ENCODE measurements at places on chromosomes 16 and 17.

DNA sequence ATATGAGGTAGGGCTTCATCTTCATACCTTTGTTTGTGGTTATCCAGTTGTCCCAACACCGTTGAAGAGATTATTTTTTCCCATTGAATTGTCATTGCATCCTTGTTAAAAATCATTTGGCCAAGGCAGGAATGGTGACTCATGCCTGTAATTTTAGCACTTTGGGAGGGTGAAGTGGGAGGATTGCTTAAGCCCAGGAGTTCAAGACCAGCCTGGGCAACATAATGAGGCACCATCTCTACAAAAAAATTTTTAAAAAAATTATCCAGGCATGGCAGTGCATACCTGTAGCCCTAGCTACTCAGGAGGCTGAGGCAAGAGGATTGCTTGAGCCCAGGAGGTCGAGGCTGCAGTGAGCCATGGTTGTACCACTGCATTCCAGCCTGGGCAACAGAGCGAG, 223.9 kb downstream of the TANC2 start:
- DNase-seq, result no peak

- DNase-seq, result no peak
Measured at GRCh38 chr16:83312015-83312717, 495.6 kb upstream of the HSBP1 start.

GRCh38 chr17:82932518-82933310, 92.9 kb upstream of the ZNF750 start:
- DNase-seq, result peak; percentile 50

DNA sequence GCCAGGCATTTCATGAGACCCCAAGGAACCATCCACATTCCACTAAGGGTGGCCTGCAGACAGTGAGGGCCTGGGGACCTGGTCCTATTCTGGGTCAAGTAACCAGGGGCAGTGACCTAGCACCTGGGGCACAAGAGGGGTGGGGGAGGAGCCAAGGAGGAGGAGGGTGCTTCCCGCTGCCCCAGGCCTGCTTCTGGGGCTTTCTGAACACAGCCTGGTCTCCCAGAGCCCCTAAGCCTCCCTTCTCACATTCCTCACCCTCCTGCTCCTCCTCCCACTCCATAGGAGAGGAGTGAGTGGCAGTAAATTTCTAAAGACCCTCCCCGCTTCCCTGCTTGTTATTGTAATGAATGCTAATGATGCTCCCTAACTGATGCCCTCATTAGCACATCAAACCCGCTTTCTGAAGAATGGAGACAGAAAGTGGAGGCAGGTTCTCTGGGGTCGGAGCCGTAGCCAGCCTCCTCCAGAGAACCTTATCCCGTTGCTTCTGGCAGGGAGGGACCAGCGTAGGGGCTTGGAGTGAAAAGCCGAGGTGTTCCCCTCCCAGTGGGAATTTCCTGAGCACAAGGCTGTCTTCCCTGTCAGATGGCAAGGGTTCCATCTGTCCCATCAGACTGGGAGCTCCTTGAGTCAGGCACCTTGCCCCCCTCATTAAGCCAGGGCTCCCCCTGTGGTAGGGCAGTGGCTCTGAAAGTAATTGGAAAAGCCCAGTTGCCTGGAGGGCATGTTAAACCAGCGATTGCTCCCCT, 3.7 kb upstream of the SRCIN1 start:
- DNase-seq, result no peak

DNA sequence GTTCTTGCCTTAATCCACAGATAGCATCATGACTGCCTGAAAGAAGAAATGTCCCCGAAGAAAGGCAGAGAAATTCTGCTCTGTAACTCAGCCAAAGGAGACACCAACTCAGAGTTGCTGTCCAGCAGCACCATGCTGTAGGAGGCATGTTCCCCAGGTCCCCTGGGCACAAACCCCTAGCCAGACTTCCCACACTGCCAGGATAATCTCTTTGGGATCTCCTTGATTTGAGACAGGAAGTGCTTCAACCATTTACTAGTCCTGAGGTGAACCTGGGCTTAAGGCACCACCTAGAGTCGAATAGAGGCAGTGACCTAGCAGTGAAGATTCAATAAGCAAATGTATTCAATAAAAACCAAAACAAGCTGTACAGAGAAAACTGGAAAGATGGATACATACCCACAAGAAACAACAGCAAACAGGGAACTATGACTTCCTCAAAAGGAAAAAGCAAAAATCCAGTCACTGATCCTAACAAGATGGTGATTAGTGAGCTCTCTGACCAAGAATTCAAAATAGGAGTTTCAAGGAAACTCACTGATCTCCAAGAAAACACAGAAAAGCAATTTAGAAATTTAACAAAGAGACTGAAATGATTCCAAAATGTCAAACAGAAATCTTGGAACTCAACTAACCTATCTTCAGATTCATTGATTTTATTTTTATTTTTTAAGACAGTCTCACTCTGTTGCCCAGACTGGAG, 5.7 kb downstream of the OR4D2 start:
- DNase-seq, result no peak

DNA sequence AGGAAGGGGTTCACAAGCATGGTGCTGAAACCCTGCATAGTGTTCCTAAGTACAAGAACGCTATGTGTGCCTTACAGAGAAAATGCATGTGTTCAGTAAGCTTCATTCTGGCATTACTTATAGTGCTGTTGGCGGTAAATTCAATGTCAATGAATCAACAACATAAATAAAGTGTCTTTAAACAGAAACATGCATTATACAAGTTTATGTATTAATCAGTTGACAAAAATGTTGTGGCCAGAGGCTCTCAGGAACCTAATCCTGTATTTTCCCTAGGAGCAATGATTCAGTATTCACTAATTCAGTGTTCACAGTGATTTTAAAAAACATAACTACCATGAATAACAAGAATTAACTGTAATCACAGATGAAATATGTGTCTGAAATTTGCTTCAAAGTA, 47.1 kb upstream of the MYOCD start:
- DNase-seq, result peak; percentile 63

GRCh38 chr17:78723001-78723796, 58.9 kb downstream of the CYTH1 start:
- no peak for DNase-seq

- DNase-seq, result peak; percentile 91
Measured at GRCh38 chr17:30095507-30096244, 20.9 kb upstream of the NSRP1 start.

- peak; percentile 27 for DNase-seq
Measured at GRCh38 chr17:30513346-30513745, 36.1 kb downstream of the GOSR1 start.

GRCh38 chr17:76017481-76018339, 9.4 kb downstream of the EVPL start:
- no peak for DNase-seq

DNA sequence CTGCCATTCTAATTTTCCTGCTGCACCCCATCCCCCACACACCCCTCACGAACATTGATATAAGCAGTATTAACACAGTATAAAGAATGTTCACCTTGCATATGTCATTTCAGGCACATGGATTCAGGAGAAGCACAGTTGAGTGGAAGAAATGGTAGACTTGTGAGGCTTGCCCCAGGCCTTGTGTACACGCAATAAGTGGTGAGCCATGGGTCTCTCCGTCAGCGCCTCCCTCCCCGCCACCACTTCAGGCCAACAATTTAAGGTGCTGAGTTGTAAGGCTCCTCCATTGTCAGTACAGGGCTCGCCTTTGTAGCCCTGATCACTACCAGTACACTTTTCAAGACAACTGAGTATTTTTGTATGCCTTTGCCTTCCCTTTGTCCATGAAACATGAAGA, 12.2 kb upstream of the CLEC18C start:
- DNase-seq, result no peak

GRCh38 chr16:5776876-5777275, 679.3 kb upstream of the EEF2KMT start:
- no peak for DNase-seq

DNA sequence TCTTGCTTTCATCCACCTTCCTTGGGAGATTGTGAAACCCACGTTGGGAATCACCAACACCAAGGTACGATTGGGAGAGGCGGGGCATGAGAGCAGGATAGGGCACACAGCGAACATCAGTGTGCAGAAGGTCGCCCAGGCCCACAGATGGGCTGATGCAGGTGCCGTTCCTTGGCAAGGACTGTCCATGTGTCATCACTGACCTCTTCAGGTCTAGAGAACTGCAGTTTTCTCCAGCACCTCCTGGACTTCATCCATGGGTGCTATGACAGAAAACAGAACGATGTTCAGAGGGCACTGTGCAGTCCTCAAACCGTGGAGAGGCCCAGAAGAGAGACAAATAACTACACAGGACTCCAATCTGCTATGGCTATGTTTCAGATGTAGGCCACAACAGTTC, 23.9 kb upstream of the TAT start:
- no peak for DNase-seq

DNA sequence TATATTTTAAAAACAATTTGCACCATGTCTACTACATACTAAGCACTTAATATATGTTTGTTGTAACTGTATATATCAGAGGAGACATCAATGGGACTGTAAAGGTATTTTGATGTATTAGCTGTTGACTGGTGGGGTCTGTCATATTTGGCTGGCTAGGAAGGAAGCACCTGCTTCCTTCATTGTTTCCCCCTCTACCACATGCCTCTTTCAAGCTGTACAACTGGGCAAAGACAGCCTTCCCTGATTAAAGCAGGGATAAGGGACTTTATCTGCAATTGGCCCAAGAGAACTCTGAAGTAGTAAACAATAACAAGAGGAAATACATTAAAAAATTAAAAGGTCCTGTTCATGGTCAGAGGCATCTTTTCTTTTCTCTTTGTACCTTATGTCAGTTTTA, 5.5 kb upstream of the SLFN12L start:
- DNase-seq, result no peak

- DNase-seq, result no peak
Measured at GRCh38 chr17:47244697-47245096, 8.9 kb upstream of the ITGB3 start.

DNA sequence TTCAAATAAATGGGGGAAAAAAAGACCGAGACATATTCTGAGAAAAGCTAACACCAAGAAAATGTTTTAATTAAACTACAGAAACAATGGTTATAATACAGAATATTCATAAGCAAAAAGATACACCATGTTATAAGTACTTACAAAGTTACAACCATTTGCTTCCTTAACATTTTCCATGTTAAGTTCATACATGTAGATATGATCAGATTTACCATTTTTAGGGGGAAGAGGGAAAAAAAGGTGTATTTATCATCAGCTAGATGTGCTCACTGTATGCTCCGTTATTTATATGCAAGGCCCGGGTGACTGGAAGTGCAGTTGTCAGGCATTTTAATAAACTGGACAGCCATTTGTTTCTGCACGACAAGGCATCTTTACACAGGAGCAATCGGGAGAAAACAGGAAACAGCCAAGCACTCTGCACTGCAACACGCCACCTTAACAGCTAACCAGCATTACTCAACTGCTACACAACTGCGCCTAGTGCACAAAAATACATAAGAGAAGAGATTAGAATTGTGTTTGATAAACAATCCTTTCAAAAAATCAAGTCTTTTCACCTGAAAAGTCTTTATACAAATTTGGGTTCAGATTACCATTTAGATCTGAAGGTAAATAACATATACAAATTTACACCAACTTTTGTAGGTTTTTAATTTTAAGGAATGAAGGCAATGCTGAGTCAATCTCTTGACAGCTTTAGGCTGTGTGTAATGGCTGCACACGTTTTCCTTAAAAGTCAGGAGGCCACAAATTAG, 2.9 kb downstream of the SRSF2 start:
- peak; percentile 45 for DNase-seq

- no peak for DNase-seq
Measured at GRCh38 chr17:72527789-72528188, 407.0 kb downstream of the SOX9 start.

DNA sequence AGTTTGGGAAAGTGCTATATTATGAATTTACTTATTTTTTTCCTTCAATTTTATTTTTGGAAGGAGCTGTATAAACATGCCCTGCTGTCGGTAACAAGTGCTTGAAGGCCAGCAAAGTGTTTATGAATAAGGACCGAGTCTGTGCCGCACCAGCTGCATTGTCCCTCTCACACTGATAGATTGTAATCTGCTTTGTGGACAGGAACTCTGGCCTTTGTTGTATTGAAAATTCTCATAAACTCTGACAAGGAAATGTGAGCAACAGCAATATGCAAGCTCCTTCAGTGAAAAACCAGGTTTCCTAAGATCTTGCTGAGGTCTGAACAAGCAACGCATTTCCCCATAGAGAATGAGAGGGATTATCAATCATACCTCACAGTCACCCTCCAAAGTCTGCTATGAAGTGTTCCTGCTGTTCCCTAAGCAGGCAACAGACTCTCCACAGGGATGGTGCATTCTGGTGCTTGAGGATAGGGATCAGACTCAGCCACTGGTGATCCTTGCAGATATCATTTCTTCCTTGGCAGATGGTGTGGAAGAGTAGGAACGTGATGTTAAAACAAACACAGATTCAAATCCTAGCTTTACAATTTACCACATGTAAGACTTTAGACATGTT, 109.6 kb downstream of the KCNJ2 start:
- DNase-seq, result no peak

DNA sequence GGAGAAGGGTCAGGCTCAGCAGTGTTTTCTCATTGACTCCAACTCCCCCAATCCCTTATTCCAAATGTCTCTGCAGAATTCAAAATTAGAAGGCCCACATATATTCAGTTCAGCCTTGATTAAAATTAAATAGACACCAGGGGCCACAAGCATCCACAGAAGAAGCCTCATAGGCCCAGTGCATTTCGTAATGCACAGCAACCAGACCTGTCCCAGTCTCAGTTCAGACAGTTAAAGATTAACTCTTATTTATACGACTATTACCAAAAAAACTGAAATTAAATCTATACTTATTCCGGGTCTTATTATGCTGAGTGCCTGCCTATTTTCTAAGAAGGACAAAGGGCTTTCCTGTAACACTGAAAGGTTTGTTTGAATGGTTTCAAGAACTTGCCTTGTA, 41.8 kb upstream of the GSG1L start:
- DNase-seq, result no peak

GRCh38 chr17:19301274-19301951, 61.1 kb downstream of the B9D1 start:
- no peak for DNase-seq

DNA sequence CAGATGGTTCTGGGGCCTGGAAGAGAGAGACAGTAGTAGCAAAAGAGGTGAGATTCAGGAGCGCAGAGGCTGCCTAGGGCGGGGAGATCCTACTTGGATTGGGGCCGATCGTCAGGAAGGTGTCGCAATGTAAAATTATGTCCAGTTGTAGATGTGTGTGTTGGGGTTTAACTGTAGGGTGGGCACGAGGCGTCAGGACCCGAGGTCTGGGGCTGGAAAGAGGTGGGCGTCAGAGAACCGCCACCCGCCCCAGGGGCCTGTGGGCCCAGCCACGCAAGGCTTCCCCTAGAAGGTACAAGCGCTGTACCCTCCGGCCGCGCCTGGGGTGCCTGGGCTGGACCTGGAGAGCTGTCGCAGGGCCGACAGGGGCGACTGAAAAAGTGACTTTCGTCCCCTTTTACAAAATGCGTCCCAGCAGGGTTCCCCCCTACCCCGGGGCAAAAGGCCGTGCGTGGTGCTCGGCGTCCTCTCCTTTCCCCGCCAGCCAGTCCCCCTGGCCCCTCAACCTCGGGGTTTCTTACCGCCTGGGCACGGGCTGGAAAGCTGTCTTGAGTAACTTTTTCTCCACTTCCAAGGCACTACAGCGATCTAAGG, 2.8 kb downstream of the IRX3 start:
- no peak for DNase-seq
